Peyer's patch (tissue), 4 donors: ENCODE measurements at places on chromosomes 5 and 9. TPM values are rescaled to one million over a fixed set of nuclear protein-coding genes. Genes with fewer than 3 reads are reported as not detected.

- DNase-seq: no peak
Observed at GRCh38 chr9:98484162-98484561, 224.6 kb downstream of the GABBR2 start.

DNA sequence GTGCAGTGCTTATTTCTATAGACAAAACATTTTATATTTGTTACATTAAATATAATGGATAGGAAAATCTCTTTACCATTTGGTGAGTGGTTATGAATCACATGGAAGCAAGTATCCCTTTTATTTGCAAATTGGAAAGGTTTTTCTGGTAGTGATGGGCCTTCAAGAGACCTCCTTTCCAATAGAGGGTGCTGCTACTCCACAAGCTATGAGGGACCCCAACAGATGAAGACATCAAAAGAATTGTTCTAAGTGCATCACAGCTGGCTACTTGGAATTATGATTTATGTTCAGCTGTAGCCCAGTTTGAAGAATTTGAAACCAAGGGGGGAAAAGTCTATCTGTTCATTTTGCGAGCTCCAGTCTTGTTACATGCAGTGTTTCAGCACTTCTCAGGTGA lies 493.7 kb upstream of the SGCD start:
- DNase-seq: no peak

DNA sequence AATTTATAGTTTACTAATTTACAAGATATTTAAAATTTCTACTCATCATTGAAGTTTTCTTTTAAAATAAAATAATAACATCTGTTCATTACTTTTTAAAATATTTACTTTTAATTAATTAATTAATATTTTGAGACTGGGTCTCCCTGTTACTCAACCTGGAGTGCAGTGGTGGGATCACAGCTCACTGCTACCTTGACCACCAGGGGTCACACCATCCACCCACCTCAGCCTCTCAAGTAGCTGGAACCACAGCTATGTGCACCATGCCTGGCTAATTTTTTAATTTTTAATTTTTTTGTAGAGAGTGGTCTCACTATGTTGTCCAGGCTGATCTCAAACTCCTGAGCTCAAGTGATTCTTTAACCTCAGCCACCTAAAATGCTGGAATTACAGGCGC lies 1013.6 kb downstream of the CDH9 start:
- DNase-seq: no peak

CDC20B gene
- total RNA-seq: not detected

ISL1 gene
- total RNA-seq: 2.3 TPM

DMGDH gene
- not detected for total RNA-seq

CCDC69 gene
- total RNA-seq: 86.6 TPM
